ENCODE measurements at places on chromosomes 5 and 9.

- DNase-seq, result no peak
Observed at GRCh38 chr9:119838210-119838609, 469.0 kb upstream of the BRINP1 start.

DNA sequence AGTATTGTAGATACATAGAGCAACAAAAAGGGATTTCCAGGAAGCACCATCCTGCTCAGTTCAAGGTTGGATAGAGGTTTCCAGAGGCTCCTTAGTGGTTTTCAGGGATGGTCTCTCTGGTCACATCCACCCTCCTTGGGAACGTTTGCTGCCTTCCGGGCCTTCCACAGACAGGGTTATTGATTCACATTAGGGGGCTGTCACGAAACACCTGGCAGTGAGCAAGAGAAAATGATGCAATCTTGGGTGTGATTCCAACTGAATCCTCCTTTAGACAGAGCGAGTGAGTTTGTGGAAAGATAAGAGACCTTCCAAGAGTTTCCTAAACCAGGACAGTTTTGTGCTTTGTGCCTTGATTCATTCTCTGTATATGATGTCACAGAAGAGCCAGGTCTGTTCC is 43.8 kb upstream of the CTSL start:
- no peak for DNase-seq

DNA sequence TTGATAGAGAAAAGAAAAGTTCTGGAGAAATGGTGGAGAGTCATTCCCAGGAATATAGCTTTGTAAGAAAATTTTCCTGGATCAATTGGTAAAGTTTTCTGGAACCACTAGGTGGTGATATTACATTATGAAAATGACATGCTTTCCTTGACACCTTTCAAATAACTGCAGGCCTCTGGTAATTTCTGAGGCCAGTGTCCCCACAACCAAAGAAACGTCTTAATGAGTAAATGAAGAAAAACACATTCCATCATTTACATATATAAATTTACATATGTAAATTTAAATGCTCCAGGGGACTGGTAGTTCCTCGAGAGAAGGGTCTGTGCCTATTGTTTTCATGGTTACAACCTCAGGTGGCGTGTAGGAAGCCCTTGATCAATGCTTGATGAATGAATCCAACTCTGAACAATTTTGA is 17.2 kb upstream of the RGS3 start:
- DNase-seq, result no peak

DNA sequence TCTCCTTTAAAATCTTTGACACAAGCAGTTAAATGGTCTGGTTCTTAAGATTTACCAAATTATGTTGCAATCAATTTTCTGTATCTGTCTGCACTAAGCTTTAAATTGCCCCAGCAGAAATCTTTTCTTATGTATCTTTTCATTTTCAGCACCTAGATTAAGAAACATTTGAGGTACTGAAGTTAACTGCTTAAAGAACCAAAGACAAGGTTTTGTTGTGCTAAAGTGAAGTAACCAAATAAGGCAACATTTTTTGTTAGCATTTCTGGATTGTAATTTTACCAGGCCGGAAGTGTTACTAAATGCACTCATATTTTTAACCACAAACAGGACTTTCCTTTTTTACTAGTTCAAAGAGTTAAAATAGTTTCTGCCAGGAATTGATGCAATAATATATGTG is 24.1 kb upstream of the MTAP start:
- DNase-seq, result no peak

DNA sequence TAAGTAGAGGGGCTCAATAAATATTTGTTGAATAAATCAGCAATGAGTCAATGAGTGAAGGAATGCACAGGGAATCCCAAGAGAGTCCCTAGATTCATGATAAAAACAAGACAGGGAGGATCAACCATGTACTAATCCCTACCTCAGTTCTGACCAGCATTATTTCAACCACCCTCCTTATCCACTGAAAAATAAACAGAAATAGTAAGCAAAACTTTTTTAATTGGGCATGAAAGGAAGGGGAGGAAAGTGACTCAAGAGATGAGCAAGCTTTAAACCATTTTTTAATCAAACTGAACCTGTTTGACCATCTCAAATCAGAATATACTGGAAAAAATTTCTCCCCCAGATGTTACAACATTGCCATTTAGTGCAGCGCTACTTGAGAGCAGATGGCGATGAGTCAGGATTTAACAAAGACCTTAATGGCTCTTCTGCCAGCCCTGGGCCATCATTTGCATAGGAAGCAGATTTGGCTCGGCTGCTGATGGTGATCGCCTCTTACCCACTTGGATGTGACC is 194.8 kb upstream of the SLC30A5 start:
- DNase-seq, result no peak

DNA sequence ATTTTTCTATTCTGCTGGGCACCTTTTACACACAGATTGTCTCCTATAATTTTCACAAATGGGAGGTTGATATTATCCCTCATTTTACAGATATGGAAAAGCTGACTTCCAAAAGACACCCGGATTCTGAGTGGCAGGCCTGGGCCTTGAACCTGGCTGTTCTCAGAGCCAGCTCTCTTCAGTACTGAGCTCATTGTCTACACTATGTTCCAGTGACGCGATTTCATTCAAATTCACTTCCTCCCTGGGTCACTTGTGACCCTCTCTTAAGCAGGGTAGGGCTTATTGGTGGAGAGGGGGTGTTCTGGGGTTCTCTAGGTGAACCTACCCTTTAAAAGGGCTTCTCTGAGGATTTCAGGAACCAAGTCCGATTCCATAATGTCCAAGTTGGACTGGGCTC is 70.2 kb downstream of the ANKRD33B start:
- DNase-seq, result no peak

DNA sequence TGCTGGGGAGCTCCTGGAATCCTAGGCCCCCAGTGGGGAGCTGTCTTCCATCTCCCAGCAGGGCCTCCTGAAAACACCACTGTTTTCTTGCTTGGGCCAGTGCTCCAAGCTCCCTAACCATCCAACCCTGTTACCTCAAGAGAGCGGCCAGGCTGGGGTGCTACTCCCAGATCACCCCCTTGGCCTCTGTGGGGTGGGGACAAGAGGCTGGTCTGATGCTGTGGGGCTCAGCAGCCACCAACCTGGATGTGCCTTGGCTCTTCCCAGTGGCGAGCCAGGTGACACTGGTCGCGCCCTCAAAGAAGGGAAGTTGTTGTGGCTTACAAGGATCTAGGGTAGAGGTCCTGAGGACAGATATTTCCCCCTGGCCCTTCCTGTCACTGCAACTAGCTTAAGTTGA is 49.0 kb downstream of the SECISBP2 start:
- DNase-seq, result no peak

DNA sequence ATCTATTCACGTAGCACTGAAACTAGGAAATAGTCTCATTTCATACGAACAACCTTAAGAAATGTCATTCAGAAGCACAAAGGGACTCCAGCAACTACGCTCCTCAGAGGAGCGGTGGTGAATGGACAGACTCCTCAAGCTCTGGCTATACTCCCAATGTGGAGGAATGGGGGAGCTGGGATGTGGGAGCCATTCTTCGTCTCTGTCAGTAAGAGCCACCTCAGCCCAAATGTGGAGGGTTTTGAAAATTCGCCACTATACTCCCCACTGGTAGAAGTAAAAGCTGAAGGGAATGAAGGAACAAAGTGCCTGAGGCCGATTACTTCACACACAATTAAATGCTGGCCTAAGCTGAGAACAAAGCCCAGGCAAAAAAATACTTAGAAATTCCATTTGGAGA is 96.3 kb downstream of the ADAMTS12 start:
- DNase-seq, result no peak

- DNase-seq, result no peak
Observed at GRCh38 chr5:77841616-77842015, 65.5 kb upstream of the TBCA start.

DNA sequence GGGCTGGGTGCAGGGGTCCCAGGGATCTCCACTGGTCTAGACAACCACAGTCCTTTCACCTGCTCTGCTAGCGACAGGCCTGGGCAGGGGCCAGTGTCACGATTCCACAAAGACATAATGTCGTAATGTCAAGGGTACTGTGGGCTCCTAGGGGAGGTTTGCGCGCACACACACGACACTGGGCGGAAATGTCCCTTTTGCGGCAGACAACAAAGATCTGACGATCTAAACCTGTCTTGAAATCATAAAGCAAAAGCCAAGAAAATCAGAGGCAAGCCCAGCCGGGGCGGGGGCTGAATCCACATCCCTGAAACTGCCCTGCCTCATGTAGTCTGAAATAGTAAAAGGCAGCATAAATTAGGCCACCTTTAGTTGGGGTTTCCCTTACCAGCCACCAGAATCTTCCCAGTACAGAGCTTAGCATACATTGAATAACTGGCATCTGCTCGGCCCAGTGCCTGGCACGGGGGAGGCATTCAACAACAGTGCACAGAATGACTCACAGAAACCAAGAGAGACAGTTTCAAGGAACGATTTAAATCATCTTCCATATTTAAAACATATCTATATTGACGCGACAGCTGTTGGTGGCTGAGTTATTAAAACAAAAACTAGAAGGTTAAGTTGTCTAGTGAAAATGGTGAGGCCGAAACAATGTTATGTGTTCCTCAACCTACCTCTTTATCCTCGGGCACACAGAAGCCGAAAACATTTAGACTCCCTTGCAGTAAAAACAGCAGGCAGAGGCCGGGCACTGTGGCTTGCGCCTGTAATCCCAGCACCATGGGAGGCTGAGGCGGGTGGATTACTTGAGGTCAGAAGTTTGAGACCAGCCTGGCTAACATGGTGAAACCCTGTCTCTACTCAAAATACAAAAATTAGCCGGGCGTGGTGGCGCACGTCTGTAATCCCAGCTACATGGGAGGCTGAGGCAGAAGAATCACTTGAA is 151.0 kb downstream of the MYO10 start:
- DNase-seq, result no peak

DNA sequence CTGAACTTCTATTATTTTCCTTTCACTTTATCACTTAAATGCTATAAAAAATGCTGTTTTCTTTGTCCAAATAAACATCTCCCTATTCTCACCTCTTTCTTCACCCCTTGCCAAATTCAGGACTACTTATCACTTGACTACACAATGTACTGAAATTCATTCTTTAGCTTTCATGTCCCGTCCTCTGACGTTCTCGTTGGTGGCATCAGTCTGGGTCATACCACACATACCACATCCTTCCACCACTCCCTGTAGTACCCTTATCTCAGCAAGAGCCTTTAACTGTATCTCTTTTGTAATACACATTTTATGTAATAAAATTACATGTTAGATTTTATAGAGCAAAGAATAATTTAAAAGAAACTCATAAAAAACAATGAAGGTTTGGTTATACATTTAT is 231.1 kb upstream of the PAPPA start:
- DNase-seq, result no peak

Measured in stimulated activated CD4-positive, alpha-beta T cell treated with anti-CD3 and anti-CD28 coated beads, Interleukin-15, amount 100 ng/mL, for 1 hour (primary cell).